Activated T-helper 2 cell treated with anti-CD3 and anti-CD28 coated beads, Interferon-gamma antibody, Interleukin-2, Interleukin-4, amounts not matched to agents 10 μg/mL and 5 μg/mL and 100 μg/mL, durations not matched to agents 14 hours and 24 hours and 36 hours (primary cell): ENCODE measurements at places on chromosomes 12 and 14. TPM values are rescaled to one million over a fixed set of nuclear protein-coding genes. Genes with fewer than 3 reads are reported as not detected.

AMIGO2 gene
- 10.7 and 11.1 TPM in 2 replicates for total RNA-seq

ALDH2 gene
- total RNA-seq: 0.11 and 0.34 TPM in 2 replicates

CFAP54 gene
- 0.14 and 0.23 TPM in 2 replicates for total RNA-seq

PRPH gene
- not detected in 2 replicates for total RNA-seq

KRT80 gene
- not detected in 2 replicates for total RNA-seq

P2RX7 gene
- 6.5 and 6.6 TPM in 2 replicates for total RNA-seq

SMCO2 gene
- total RNA-seq: 1.3 and 1.4 TPM in 2 replicates

EIF2S3B gene
- 0.48 and 0.52 TPM in 2 replicates for total RNA-seq

RASAL1 gene
- 2.2 TPM in 2 replicates for total RNA-seq

- DNase-seq: no peak
Observed at GRCh38 chr12:87119713-87120112, 863.5 kb upstream of the MGAT4C start.

DNA sequence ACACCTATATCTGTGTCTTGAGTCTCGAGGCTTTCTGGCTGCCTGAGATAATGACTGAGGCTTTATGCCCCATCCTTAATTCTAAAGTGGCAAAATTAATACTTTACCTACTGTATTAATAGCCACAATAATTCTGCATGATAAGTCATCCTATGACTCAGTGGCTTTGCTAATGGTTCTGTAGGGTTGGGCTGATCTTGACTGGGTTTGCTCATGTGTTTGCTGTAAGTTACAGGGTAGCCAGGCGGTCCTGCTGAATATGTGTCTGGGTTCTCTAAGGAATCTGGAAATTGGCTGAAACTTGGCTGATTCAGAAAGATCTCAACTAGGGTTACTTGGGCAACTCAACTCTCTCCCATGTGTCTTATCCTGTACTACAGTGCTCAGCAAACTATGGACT, 21.7 kb downstream of the MGST1 start:
- DNase-seq: no peak

DNA sequence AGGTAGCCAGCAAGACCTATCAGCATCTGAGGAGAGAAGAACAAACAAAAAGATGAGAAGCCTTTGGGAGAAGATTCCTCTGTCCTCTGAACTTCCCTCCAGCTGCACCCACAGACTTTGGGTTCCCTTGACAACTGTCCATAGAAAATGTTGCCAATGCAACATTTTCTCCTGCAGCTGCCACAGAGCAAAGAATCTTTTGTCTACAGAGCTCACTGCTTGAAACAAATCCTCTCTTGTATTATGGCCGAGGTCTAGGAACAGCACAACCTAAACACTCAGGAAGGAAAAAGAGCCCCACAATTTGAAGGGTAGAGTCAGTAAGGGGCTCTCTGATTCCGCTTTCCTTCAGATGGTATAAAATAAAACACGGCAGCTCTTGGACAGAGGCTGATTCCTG, 14.3 kb downstream of the POMT2 start:
- DNase-seq: no peak

DNA sequence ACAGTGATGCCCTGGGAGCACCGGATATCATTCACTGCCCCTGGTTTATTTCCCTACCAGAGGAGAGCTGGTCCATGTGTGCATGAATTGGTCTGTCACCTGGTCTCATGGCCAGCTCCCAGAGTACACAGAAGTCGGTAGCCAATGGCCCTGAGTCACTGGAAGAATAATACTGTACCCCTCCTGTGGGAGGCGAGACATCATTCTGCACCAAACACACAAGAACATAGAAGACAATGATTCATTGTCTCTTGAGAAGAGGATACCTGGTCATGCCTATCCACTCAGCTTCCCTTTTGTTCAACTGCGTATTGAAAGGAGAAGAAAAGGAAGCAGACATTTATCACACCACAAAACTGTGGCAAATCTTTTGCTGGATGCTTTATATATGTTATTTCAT, 216.2 kb downstream of the DPF3 start:
- no peak for DNase-seq

- DNase-seq: no peak
Observed at GRCh38 chr14:57749267-57749666, 116.6 kb downstream of the SLC35F4 start.

- no peak for DNase-seq
Observed at GRCh38 chr14:68810173-68811153, 17.6 kb upstream of the ZFP36L1 start.

- DNase-seq: no peak
Observed at GRCh38 chr12:23126794-23127193, 501.8 kb downstream of the ETNK1 start.

- DNase-seq: no peak
Observed at GRCh38 chr14:101354726-101355125, 206.6 kb upstream of the DIO3 start.

GRCh38 chr12:132239392-132239791, 90.0 kb downstream of the GALNT9 start:
- no peak for DNase-seq

DNA sequence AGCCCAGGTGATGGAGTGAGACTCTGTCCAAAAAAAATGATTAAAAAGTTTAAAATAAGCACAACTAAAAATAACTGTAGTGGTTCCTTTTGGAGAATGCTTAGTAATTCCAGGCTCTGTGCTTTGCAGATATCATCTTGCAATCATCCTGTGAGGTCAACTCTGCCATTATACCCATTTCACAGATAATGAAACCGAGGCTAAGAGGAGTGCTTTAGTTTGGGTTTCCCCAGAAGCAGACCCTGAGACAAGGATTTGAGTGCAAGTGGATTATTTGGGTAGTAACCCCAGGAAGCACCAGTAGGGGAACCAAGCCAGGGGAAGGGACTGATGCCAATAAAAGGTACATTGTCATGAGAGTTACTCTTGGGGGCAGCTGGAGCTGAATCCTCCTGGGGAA, 44.7 kb downstream of the RIN3 start:
- DNase-seq: no peak

DNA sequence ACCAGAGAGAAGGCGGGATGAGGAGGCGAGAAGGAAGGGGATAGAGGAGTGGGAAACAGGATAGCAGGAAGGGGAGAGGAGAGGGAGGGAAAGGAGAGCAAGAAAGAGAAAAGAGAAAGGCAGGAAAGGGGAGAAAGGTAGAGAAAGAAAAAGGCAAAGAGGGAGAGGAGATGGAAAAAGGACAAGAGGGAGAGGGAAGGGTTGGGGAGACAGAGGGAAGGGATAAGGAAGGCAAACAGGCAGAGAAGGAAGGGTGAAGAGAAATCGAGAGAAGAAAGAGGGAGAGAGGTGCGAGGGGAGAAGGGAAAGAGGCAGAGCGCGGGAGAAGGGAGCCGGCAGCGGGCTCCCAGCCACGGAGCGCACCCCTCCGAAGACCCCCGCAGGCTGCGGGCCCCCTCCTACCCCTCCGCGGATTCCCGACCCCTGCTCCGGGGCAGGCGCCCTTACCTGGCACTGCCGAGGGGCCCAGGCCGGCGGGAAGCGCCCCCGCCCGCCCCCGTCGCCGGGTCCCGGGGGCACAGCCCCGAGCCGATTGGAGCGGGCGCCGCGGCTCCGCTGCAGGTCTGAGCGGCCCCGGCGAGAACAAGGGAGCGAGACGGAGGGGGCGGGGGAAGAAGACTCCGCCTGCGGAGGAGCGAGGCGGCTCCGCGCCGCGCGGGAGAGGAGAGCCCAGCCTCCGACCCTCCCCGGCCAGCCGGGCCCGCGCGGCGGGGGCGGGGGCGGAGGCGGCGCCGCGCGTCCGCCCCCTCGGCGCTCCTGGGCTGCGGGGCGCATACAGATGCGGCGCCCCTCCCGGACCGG, at the start of gene CDH24:
CDH24 (minus strand) TSS at position 565 of the 801 bp plus-strand sequence. CDS start 1,787 bp downstream, outside the sequence.
- peak; percentile 74 for DNase-seq

DNA sequence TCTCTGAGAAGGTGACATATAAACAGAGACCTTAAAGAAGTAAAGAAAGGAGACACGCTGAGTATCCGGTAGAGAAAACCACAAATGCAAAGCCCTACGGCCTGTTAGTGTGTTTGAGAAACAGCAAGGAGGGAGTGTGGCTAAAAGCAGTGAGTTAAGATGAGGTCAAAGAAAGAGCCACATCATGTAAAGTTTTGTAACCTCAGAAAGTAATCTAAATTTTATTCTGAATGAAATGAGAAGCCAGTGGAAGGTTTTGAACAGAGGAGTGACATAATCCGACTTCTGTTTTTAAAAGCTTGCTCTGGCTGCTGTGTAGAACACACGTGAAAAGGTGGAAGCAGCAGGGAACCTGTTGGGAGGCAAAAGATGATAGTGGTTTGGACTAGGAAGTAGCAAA, 32.6 kb downstream of the PPP2R5E start:
- DNase-seq: no peak

DNA sequence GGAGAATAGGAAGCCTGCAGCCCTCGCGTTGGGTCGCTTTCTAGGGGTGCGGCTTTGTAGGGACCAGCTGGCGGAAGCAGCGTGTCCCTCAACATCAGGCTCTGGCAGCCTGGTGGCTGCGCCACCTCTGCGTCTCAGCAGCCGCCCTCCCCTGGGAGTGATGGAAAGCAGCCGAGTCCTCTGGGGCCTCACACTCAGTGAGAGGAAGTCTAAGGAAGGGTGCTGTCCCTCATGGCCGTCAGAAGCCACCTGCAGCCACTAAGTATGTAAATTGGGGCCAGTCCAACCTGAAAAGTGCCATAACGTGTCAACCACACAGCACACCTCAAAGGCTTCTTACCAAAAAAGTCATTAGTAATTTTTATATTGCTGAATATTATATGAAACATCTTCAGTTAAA, 80.3 kb downstream of the WDR20 start:
- no peak for DNase-seq

- no peak for DNase-seq
Observed at GRCh38 chr14:49692193-49692757, 645 bp upstream of the KLHDC1 start.

DNA sequence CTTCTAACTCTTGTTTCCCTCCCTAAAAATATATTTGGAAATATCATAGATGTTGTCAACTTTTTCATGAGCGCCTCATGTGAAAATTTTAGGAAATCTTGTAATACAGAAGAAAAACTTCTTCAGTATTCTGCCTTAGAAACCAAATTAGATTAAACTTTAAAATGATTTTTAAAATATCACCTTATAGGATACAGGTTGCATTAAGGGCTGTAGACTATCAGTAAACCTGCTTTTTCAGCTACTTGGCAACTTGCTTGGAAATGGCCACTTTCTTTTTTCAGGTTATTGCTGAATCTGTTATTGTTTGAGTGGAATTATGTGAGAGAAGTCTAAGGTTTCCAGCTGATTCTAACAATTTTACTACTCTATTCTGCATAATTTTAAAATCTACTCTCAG, 9.1 kb downstream of the EID3 start:
- DNase-seq: no peak

DNA sequence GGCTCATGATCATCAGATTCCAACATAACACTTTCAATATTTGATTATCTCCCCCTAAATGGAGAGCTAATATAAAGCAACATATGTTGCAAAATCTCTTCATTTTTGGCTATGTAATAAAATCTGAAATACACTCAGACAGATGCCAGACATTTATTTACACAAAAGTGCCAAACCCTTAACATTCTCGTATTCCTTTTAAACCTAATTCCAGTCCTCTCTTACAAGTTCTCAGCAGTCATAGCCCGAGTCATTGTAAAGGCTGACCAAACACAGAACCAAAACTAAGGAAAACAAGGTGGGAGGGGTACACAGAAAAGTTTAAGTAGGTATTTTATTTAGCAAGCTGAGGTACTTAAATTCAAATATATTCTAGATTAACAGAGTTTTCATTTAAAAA, 81.4 kb downstream of the LRP6 start:
- no peak for DNase-seq

DNA sequence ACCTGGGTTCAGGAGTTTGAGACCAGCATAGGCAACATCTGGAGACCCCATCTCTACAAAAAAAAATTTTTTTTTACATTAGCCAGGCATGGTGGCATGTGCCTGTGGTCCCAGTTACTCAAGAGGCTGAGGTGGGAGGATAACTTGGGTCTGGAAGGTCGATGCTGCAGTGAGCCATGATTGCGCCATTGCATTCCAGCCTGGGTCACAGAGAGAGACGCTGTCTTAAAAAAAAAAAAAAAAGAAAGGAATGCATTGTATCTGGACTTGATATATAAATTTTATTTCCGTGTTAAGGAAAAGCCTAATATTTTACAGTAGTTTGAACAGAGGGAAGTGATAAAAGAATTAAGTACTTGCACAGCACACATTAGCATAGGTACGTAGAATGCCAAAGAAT, 97.2 kb downstream of the ZC3H14 start:
- no peak for DNase-seq

- DNase-seq: no peak
Observed at GRCh38 chr12:131007031-131007739, 53.5 kb downstream of the ADGRD1 start.

- DNase-seq: no peak
Observed at GRCh38 chr12:11703378-11703777, 53.9 kb downstream of the ETV6 start.

- DNase-seq: no peak
Observed at GRCh38 chr14:66643344-66643743, 135.4 kb downstream of the GPHN start.

DNA sequence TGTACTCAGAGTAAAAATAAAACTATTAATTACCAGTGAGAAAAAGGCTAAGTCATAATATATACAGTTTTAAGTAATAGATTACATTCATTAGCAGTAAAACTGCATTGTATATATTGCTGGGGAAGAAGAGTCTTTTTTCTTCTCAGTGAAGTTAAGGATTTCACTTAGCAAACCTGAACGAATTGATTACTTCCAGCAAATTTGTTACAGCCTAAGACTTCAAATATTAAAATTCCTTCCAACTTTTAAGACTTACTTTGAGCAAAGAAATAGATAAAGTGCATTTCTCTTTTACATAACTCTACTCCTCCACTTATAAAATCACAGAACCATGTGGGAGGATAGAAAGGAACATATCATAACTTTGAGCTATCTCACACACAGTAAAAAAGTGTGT, 43.3 kb downstream of the PIK3C2G start:
- DNase-seq: no peak

DNA sequence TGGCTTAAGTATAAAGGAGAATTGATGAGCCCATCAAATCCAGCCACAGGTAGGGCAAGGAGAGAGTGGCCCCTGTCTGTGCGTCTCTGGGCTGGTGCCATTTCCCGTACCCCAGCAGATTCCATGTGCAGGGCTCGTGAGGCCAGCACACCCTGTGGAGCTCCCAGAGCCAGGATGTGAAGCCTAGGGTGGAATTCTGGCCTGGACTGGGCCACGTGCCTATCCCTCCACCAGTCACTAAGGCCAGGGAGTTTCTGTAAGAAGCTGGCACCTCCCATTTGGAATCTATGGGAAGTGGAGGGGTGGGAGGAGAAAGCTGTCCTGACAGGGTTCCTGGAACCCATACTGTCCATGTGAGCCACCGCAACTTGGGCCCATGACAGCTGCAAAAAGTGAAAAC, 148.5 kb downstream of the FOXN3 start:
- no peak for DNase-seq

DNA sequence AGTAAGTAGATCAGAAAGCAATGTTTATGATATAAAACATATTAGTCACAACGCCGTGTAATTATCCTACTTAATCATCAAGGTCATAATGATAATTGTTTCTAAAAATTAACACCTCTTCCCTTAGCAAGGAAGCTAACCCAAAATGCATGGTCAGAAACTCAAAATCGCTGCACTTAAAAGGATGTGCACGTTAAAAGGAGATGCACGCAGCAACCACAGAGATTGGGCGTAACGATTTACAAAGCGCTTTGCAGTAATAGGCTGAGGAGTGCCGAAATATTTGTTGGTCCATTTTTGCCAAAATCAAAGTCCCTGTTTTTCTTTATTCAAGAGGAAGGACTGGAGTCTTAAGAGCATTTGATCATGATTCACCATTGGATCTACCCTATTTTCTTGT, 1077.2 kb downstream of the VRK1 start:
- no peak for DNase-seq
